ENCODE measurements at places on chromosomes 13 and 19.

GRCh38 chr13:72430923-72431322 is 296.5 kb downstream of the MZT1 start:
- DNase-seq = no peak

GRCh38 chr19:41850381-41850780 is 5.5 kb downstream of the DMRTC2 start:
- DNase-seq = no peak

GRCh38 chr13:27919659-27919933 is 204 bp upstream of the PDX1 start:
- no peak for DNase-seq

DNA sequence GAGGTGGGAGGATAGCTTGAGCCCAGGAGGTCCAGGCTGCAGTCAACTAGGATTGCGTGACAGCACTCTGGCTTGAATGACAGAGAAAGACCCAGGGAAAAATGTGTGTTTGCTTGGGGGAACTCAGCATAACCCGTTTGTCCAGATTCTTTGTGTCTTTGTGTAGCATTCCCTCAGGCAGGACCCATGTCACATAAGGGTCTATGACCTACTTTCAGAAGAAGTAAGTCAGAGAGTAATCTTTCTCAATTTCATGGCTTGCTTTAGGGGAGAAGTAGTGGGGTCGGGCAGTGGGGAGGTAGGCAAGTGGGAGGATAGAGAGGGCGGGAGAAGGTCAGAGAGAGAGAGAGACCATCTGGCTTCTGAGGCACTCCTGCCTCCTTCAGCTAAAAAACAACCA is 11.9 kb upstream of the PSPC1 start:
- DNase-seq = no peak

DNA sequence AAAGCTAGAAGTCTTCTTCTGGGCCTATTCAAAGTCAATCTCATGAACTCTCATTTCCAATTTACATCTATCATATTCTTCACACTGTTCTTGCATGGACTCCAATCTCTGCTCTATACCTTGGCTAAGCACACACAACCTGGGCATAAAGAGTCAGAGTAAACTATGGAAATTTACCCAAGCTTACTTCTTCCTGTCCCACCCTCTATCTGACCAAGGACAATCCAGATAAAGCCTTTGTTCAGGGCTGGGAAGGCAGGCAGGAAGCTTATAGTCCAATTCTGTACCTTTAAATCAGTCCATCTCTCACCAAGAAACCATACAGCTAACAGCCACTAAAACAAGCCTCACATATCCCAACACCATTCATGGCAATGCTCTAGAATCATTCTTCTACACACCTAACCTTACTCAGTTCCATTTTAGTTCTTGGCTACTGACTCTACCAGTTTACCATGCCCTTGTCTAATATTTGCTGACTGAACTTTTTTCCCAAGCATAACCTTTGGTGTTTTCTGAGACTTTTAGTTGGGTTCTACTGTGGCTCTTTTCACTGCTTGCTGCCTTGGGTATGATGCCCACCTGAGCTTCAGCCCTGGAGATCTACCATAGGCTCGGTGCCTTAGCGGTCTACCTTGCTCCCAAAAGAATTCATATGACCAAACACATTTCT is 38.9 kb downstream of the N4BP2L2 start:
- no peak for DNase-seq

- DNase-seq = no peak
Measured at GRCh38 chr13:76461999-76462398, 424.2 kb downstream of the KCTD12 start.

DNA sequence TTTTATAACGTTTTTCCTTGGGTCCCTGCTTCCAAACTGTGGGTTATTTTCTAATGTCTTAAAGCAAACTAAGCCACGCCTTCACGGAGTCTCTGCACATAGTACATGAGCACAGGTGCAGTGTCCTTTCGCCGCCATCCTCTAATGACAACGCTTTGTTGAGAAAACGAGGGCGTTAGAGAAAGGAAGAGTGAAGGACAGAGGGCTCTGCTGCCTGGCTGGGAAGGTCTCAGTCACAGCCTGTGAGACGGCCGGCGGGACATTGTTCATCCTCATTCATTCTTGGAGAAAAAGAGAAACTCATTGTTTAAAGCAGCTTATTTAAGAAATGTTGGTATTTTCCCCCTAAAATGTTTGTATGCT is 9.5 kb downstream of the IL17D start:
- no peak for DNase-seq

- DNase-seq = no peak
Measured at GRCh38 chr13:47705185-47705584, 295.9 kb downstream of the SUCLA2 start.

DNA sequence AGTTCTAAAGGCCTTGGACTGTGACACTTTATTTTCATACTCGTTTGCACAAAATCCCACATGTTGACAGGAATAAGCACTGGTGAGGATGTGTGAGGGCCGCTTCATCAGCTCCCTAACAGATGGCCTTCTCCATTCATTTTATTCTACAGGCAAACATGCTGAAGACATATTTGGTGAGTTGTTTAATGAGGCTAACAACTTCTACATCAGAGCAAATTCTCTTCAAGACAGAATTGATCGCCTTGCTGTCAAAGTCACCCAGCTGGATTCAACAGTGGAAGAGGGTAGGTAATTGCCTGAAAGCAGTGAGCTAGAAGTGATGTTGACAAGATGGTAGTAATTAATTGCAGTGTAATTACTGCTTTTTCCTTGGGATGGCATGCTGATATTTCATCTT is 95.7 kb downstream of the GPR12 start:
- no peak for DNase-seq

DNA sequence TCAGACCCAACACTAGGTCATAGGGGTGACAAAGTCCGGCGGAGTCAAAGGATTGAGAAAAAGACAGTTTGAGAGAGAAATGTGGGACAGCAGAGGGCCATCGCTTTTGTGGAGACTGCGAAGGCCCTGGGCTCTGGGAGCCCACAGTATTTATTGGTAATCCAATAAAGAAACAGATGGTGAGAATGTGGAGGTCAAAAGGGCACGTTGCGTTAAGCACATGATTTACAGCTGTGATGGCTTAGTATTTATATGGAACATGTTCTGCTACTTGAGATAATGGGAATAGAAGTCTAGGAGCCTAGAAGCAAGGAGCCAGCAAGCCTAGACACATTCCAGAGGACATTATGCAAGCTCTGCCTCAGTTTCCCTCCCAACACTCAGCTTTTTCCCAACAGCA is 2521.1 kb downstream of the PCDH9 start:
- DNase-seq = peak; percentile 93
